ENCODE measurements at places on chromosomes 6 and 20. TPM values are rescaled to one million over a fixed set of nuclear protein-coding genes. Genes with fewer than 3 reads are reported as not detected.

DNA sequence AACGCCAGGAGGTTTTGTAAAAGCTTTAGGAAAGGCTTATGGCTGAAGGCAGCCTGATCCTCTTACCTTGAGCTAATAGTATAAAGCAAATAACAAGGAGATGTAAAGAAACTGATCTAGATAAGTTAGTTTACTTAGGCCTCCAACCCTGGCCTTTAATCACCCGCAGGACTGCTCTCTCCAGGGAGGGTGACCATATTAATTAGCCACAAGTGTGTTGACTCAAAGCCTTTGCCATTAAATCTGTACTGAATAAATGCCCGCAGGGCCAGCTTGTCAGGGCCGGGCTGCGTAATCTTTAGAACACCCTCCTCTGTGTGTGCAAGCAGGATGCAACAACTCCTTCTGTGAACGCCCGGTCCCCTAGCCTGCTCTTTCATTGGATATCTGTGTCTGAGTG lies 6.1 kb upstream of the PRSS16 start:
- DNase-seq, result no peak

GRCh38 chr6:37612475-37612874 lies 85.2 kb downstream of the MDGA1 start:
- peak; percentile 22 for DNase-seq

Gene NOTCH4
- total RNA-seq, result 5.4 TPM

Gene POM121L2
- total RNA-seq, result not detected

Gene SULF2
- total RNA-seq, result 63.4 TPM

DNA sequence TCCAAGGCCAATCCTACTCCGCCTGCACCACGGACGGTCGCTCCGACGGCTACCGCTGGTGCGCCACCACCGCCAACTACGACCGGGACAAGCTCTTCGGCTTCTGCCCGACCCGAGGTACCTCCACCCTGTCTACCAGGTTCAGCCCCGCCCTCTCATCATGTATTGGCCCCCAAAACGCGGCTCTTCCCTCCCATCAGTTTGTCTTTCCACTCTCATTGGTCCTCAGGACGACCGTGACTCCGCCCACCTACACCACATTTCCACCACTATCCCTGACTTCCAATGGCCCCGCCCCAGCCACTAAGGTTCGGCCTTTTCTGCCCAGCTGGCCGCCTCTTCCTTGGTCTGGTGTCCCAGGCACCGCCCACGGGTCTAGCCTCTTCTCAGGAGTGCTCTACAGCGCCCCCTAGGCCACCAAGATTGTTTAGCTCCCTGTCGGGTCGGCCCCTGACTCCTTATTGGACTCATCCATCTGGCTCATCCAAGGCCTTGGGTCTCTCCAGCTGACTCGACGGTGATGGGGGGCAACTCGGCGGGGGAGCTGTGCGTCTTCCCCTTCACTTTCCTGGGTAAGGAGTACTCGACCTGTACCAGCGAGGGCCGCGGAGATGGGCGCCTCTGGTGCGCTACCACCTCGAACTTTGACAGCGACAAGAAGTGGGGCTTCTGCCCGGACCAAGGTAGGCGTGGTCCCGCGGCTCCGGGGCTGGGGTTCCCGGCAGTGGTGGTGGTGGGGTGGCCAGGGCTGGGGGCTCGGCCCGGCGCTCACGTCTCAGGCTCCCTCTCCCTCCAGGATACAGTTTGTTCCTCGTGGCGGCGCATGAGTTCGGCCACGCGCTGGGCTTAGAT lies 3.1 kb downstream of the MMP9 start:
- DNase-seq, result peak; percentile 69

DNA sequence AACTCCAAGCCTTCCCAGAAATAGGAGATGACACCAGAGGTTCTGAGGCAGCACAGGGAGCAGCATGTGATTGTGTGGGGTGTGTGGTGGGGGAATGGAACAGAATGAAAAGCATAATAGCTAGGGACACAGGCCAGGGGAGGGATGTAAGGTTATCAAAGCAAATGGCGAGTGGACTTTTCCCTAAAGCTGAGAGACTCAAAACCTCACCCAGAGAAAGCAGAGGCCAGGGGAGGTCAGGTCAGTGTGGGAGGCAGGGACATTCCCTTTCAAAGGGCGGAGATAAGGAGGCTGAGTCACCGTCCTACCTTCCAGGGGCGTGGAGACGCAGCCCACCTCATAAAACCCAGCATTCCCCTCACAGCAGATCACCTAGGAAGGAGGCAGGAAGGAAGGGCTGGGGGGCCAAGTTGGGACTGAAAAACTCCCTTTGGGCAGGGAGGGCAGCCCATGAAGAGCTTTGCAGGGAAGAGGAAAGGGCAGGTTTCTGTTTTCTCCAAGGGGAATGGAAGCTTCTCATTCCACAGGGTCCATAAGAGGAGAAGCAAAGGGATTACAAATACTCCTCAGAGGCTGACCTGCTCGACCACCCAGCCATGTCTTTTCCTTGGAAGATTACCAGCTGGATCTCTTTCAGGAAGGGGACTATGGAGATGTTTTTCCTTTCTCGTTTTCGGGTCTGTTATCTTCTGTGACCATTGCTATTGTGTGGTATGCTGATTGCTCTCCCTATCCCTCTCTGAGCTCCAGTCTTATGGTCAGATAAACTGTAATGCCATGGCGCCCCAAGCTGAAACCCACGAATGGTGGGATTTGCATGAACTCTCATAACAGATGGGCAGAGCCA lies 9.6 kb upstream of the LY6G5C start:
- no peak for DNase-seq

Gene PCNA
- total RNA-seq, result 35.7 TPM

Gene SEL1L2
- total RNA-seq, result not detected

Gene MDFI
- 8.6 TPM for total RNA-seq

GRCh38 chr6:106629859-106630163 lies 433 bp downstream of the QRSL1 start:
- DNase-seq, result no peak

DNA sequence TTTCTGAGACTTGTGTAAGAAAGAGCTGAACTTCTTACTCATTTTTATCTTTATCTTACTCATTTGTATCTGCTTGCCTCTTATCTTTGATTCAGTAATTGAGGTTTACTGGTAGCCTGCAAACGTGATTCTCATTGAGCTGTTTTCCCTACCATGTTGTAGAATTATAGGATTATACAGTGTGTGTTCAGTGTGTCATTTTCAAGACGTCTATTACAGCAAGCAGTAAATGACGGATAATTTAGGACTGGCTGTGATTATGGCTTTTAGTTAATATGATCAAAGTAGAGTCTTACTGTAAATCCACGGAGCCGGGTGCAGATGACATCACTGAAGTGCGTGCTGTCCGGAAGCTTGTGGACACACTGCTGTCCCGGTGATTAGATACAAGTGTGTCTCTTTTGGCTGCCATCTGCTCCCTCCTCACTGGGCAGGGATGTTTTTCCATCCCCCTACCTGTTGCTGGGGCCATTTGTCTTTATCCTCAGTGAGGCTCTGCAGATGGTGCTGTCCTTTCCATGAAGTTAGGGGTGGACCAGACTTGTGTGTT lies 6.0 kb downstream of the NELFCD start:
- peak; percentile 59 for DNase-seq

Gene DNMT3B
- total RNA-seq, result 1.7 TPM

Gene EPPIN
- not detected for total RNA-seq

GRCh38 chr6:64703922-64704321 lies 1003.1 kb downstream of the EYS start:
- no peak for DNase-seq

DNA sequence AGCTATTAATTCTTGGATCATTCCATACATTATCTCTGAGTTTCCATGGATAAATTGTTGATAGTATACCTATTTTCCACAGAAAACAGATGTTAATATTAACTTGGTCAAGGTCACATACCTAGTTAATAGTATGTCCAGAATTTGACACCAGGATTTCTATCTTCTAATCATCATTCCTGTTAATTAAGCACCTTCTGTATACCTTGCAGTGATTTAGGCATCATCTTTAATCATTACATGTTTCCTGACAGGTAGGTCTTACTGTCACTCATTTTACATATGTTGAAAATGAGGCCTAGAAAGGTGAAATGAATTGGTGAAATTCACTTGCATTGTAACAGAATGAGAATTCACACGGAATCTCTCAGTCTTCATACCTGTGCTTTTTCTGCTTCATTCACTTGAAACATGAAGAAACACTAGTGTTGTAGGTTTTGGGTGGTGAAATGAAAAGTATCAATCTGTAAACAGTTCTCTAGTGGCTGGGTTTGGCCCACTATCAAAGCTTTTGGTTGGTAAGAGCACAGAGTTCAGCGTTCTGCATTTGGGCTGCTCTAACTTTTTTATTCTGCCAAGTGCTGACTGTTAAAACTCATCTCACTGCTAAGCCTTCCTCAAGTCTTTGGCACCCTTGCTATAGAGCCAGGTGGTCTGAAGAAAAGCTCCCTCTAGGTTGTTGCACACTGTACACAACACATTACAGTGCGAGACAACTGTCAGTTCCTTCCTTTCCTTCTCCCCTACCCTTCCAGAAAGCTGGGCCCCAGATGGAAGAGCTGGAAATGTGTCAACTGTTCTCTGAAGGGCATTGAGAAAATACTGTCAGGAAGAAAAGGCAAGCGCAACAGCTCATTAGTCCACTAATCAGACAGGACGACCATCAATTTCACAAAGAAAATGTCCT lies 57.8 kb upstream of the C20orf144 start:
- no peak for DNase-seq

DNA sequence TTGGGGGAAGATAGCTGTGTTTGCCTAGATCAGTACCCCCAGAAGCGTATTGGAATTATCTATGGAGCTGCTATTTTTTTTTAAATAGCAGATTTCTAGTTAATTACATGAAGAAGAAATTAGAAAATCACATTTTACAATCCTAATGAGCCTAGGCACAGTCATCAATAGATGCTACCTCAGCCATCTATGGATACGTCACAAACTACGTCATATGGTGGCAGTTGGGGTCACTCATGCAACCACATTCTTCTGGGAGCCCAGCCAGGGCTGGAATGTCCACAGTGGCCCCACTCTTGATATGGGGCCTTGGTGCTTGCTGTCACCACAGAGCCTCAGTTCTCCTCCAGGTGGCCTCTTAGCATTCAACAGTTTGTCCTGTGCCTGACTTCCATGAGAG lies 63.0 kb downstream of the SNRNP48 start:
- DNase-seq, result no peak

Gene TMC2
- total RNA-seq, result not detected

- no peak for DNase-seq
These were observed 17.9 kb upstream of the PDE10A start for GRCh38 chr6:165680975-165681374.

- no peak for DNase-seq
These were observed 58.8 kb upstream of the CD83 start for GRCh38 chr6:14058735-14059134.

DNA sequence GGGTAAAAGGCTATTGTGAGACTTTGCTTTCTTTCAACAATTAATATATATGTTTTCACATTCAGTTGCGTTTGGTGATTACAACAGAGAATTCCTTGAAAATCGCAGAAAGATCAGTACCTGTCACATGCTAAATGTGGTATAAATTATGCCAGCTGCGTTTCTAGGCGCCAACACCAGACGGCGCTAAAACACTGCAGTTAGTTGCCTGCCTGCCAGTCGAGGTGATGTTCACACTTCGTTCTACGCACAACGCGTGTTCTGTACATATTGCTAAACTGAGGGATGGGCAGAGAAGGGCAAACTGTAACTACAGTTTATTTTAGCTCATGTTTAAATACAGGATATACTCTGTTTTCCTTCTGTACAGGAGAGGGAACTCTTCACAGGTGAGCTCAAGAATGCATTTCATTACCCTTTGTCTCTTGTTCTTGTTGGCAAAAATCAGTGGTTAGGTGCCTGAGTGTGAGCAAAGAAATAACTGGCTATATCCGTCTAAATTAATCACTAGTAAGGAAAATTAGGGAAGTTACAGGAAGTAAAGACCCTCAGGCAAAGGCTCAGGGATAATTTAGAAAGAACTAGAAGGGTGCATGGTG lies 100.1 kb upstream of the RGS17 start:
- DNase-seq, result no peak

- DNase-seq, result peak; percentile 86
These were observed 402 bp downstream of the ZBTB12 start for GRCh38 chr6:31901415-31901952.

Gene OR2B6
- total RNA-seq, result not detected

Gene TRIM15
- 0.36 TPM for total RNA-seq

GRCh38 chr20:61902221-61902869 lies 163.3 kb downstream of the TAF4 start:
- DNase-seq, result no peak

GRCh38 chr20:10201321-10201870 lies 17.2 kb upstream of the SNAP25 start:
- no peak for DNase-seq

Gene UBD
- 0.71 TPM for total RNA-seq

DNA sequence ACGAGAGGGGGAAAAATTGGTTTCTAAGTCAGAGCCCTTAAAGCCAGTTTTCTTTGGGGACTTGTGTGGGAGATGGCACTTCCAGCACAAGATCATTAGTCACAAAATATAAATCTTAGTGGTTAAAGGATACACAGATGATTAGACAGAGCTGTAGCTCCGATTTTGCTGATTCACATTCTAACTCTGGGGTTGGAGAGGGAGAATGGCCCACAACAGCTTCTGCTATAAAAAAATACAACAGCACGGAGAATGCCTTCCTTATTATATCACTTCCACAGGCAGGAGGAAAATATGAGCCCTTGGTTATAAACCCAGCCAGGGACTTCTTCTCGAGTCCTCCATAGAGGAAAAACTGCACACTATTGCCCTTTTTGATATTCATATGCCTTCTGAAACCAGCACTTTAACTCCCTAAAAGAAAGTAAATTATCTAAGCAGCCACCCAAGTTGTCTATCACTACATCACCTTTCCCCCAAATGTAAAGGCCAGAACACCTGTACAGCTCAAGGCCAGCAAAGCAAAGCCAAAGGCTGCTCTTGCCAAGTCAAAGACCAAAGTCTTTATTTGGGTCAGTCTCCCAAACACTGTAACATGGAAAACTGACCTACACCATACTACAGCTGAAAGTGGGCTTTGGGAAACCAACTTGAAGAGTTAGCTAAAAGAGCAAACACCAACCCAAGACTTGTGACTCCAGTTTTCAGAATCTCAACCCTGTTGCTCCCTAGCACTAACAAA lies 10.4 kb downstream of the MRPL14 start:
- DNase-seq, result no peak

Gene GUCA1A
- total RNA-seq, result not detected

DNA sequence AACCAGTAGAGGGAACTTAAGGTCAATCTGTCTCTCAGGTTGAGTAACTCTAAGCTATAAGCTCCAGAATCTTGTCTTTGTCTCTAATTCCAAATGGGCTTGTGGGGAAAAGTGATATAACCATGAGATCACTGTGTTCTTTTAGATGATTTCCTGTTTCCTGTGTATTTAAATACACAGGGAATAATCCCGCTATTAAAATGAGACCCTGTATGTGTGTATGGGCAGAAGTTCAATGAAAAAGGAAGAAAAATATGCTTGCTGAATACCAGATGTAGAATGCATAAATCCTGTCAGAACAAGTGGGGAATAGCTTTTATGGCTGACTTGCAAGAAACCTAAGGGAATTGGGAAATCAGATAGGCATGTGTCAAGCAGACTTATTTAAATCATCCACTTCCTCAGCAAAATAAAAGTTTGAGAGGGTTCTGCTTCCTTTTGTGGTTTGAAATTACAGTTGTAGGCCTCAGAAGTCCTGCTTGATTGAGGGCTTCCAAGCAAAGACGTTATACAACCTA lies 164.7 kb upstream of the PDE7B start:
- DNase-seq, result no peak

GRCh38 chr20:54122189-54122588 lies 51.6 kb downstream of the CYP24A1 start:
- no peak for DNase-seq

All from sigmoid colon (tissue), 7 donors.